ENCODE measurements at places on chromosomes 4 and X.

- no peak for DNase-seq
Observed at GRCh38 chrX:13463608-13464007, 105.8 kb upstream of the EGFL6 start.

- DNase-seq = no peak
Observed at GRCh38 chrX:152892999-152893891, 4.6 kb upstream of the ZNF185 start.

DNA sequence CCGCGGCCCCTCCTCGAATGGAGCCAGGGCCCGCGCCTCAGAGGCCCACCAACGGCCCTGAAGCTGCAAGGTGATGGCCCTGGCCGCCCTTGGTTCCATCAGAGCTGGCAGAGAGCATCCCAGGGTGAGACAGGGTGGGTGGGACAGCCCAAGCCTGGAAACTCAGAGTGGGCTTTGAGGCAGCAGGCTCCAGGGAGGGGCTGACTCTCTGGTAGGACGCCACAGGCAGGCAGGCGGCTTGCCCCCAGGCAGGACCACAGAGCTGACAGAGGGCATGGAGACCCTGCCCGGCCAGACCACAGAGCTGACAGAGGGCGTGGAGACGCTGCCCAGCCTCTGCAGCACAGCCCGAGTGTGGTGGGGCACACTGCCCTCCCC is 4.8 kb downstream of the MYL5 start:
- DNase-seq = no peak

GRCh38 chrX:48909703-48910294 is 1.6 kb downstream of the SLC35A2 start:
- DNase-seq = no peak

- no peak for DNase-seq
Observed at GRCh38 chrX:133523081-133523487, 107.8 kb upstream of the GPC4 start.

- no peak for DNase-seq
Observed at GRCh38 chrX:116378961-116379360, 57.4 kb upstream of the SLC6A14 start.

GRCh38 chrX:12440246-12440645 is 302.0 kb downstream of the FRMPD4 start:
- no peak for DNase-seq

GRCh38 chr4:62366939-62367338 is 1166.8 kb downstream of the ADGRL3 start:
- no peak for DNase-seq

DNA sequence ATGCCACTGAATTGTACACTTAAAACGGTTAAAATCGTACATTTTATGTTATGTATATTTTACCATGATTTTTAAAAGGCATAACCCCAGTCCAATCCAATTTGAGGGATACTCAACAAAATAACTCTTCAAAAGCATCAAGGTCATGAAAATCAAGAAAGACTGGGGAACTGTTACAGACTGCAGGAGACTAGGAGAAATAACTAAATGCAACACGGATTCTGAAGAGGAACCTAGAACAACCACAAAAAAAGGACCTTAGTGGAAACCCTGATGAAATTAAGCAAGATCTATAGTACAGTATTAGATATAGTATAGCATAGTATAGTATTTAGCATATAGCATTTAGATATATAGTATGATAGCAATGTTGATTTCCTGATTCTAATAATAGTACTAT is 26.8 kb downstream of the SH3KBP1 start:
- no peak for DNase-seq

GRCh38 chr4:1572521-1572920 is 111.6 kb downstream of the FAM53A start:
- no peak for DNase-seq

GRCh38 chr4:186497043-186497442 is 58.3 kb downstream of the MTNR1A start:
- no peak for DNase-seq

DNA sequence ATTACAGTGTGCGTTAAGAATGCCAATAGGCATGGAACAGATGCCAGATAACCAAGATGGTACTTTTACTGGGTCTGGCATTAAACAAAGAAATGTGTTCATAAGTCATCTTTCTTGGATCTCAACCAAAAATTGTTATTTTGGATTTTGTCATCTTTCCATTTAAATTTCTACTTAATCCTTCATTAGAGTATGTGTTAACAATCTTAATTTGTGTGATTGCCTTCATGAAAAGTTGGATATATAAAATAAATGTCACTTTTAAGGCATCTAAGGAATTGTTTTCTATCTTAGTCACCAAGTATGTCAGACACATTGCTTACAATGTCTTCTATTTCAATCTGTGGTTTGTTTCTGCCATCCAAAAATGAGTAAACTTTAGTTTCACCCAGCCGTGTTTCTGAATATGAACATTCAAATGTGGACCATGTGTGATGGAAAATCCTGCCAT is 87.5 kb downstream of the PALLD start:
- no peak for DNase-seq

DNA sequence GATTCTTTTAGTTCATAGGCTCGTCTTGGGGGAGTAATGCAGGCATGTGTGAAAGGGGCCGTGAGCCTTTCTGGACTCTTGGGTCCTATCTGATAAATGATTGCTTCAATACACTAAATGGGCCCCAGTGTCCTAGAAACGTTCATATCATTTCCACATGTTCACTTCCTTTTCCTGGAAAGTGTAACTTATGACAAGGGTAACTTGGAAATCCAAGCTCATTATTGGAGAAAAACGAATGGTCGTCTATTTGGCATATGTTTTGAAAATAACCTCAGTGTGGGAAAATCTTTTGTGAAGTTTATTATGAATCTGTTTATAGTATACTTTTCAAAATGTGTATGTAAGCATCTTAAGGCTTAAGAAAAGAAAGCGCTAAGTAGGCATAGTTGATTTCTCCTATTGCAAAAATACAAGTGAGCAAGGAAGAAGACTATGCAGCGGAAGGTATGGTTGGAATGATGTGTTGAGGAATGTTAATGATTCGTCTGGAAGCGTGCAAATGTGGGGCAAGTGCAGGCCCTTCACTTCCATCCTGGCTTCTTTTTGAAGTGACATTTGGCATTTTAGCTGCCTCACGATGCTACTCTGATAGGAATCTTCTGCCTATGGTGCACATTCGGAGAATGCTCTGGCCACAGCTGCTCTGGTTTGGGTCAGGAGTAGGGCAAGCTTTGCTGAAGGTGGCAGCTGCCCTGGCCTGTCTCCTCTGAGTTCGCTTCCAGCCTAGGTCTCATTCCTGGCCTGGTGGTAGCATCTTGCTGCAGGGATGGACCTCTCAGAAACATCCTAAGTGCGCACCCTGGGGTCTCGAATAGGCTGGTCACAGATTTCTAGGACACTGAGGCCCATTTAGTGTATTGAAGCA is 49.5 kb upstream of the STOX2 start:
- no peak for DNase-seq

- DNase-seq = no peak
Observed at GRCh38 chr4:16155528-16156169, 70.6 kb downstream of the TAPT1 start.

DNA sequence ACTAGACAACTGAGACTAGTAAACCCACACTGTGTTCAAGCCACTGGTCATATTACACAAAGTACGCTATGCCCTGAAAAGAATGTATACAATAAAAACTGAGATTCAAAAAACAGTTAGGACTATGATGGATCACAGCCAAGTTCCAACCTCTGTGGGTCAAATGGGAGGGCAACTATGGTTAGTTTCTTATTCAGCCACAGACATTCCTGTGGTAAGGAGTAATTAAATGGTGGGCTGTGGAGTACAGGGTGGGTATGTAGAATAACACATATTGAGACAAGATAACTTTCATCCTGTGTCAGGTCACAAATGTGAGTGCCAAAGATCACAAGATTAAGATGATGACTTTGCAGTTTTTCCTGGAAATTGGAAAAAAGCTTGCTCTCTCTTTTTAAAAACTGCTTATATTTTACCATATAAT is 167.2 kb downstream of the NPNT start:
- DNase-seq = no peak

GRCh38 chrX:72712094-72712755 is 1.9 kb downstream of the PHKA1 start:
- no peak for DNase-seq

DNA sequence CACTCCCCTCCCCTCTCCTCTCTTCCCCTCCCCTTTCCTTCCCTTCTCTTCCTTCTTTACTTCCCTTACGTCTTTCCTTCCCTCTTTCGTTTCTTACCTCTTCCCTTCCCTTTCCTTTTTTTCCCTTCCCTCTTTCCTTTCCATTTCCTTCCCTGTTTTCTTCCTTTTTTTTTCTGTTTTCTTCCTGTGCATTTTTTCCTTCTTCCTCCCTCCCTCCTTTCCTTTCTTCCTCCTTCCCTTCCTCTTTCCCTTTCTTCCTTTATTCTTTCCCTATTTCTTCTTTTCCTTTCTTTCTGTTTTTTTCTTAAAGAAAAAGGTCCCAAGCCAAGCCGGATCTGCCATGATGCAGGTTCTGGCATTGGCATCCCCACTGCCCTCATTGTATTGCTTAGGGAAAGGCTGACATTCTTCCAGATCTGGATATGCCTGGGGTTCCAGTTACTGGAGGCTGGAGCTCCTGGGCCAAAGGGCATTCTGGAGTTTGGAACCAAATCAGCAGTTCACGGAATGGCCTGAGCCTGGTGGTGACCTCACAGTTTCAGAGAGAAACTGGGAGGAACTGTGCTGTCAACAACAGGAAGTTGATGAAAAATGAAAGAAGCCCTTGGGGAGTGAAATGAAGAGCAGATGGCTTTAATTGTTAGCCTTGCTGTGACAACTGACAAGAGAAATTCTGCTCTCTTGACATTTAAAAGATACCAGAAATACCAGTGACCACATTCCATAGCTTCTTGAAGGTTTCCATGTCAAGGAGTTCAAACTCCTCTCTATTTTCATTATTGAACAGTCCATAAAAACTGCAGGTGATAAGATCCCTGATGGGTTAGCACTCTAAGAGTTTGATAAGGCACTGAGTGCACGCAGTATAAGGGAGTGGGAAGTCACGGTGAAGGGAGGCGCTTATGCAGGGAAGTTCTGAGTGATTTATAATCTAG is 622.1 kb downstream of the SPRY1 start:
- no peak for DNase-seq

DNA sequence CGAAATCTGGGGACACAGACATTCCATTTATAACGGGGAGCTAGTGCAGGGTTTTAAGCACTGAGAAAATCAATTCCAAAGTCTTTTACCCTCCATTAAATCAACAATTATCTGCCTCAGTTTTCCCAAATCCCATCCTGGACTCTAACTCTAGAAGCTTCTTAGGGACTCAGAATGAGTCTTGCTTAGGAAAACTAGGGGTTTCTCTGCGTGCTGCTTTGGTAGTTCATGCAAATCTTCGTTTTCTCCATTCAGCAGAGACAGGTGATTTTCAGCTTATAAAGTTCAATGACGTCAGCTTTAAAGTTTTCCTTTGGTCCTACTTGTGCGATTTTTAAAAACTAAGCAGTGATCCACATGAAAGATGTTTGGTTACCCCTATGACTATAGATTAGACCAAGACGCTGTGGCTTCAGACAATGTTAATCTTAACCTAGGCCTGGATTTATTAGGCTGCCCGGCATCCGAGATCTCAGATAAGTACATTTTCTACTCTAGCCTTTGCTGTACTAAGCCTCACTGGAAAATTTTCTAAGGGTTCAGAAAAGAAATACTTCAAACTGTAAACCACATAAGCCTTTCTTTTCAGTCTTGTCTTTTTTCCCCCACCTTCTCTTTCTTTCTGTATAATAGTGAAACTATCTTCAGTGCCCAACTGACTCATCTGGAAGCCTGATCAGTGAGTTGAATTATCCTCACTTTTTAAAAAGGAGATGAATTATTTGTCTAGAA is 121.4 kb upstream of the GATB start:
- DNase-seq = no peak

DNA sequence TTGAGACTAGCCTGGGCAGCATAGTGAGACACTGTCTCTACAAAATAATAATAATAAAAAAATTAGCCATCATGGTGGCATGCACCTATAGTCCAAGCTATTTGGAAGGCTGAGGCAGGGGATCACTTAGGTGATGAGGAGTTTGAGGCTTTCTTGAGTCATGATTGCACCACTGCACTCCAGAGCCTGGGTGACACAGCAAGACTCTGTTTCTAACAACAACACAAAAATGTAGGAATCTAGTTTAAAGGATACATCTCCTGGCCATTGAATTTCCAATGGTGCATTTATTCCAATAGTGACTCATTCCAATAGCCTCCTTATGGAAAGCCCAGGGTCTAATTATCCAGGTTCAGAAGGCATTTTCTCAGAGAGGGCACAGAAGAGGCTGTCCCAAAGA is 21.9 kb upstream of the HERC6 start:
- DNase-seq = no peak

DNA sequence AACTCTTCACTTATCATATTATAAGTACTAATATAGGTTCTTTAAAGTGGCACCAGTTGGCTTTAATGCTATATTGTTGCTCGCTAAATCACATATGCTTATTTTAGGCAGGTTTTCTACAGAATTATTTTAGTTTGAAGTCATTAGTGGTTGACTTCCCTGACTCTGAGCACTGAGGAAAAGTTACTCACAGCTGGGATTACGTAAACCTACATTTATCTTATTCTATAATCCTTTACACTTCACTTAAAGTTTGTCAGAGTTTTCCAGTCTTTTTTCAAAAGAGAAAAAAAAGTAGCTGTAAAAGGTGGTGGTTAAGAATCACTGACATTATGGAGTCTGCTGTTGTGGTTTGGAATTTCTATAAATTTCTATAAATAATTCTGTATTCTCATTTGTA is 5.8 kb downstream of the UGT2B4 start:
- no peak for DNase-seq

DNA sequence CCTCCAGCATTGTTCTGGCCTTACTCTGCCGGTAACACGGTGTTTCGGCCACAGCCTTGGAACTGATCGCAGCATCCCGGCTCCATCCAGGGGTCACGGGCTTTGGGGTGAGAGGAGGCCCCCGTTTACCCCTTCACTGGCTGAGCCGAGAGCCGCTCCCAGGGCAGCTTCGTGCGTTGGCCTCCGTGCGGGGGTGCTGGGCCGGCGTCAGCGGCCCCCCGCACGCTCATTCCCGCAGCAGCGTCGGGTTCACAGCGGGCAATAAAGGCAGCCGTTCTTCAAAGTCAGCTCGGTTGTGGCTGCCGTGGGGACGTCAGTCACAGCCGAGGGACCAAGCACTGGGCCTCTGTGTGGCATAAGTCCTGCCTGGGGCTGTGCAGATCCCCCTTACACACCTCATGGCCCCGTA is 25.3 kb upstream of the PLCXD1 start:
- no peak for DNase-seq

GRCh38 chr4:88736264-88736663 is 38.6 kb upstream of the NAP1L5 start:
- DNase-seq = no peak

GRCh38 chr4:114782415-114783214 is 184.0 kb downstream of the UGT8 start:
- no peak for DNase-seq
